ENCODE measurements at places on chromosomes 11 and 22.

DNA sequence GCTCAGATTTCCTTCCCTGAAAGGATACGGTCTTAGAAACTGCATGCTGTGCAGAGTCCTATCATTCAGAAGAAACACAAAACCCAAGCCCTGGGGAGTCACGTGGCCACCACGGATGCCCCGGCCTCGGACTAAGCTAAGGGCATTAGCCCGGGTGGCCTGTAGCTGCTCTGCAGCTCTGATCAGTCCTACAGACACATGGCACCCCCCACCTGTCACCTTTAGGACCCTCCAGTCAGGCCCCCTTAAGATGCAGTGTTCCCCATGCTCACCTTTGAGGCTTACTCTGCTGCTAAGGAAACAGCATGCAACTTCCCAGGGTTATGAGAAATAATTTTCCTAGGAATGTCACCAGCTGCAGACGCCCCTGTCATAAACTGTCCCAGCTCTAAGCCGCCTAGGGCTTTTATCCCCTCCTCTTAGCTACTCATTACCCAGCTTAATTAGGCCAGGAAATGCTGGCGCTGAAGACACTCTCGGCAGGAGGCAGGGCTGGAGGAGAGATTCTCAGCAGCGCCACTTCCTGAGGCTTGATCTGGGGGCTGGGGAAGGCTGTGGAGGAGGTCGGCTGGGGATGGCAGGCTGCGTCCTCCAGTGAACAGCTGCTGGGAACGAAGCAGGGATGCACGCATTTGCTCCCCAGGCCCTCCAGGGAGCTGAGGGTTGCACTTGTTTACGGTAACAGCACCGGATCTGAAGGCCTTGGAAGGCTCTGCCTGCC lies 47.2 kb upstream of the ADA2 start:
- DNase-seq: no peak

GRCh38 chr11:20056950-20057943 lies 103.0 kb downstream of the DBX1 start:
- no peak for DNase-seq

GRCh38 chr11:64848826-64849597 lies 4.6 kb upstream of the CDC42BPG start:
- DNase-seq: peak; percentile 51

DNA sequence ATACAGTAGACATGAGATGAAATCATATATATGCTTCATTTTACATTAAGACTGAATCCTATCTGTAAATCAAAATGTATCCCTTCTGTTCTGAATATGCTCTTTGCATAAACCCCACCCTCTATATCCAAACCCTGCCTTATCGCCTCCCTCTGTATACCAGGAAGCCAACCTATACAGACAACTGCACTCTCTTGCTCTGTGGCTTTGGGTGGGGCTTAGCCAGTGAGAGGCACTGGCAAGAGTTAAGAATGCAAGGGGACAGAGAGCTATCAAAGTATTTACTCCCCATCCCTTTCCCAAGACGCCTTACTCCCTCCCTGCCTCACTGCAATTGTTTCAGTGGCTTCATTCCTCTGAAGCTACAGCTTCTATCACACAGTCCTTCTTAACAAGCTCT lies 309.8 kb downstream of the TTC28 start:
- DNase-seq: peak; percentile 3

DNA sequence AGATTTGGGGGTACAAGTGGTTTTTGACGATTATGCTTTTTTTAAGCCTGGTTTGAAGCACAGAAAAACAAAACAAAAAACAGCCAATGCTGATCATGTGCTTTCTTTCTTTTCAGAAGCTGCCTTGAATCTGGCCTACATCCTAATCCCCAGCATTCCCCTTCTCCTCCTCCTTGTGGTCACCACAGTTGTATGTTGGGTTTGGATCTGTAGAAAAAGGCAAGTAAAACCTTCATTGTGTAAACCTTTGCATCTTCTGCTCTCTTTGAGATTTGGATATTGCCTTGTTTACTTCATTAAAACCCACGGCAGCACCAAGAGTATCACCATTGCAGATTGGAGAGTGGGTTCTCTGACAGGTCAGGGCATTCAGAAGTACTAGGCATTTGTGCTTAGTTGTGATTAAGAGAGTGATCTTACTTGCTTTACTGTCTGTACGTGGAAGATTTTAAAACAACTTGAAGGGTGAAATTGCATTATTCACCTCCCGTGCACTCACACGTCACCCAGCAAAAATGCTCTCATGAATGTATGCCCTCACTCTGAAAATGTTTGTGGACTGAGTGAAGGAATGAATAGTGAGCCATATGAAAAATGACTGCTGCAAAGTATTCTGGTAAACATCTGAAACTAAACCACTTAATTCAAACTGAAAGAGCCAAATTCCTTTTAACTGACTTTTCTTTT lies 17.0 kb downstream of the LAYN start:
- no peak for DNase-seq

- no peak for DNase-seq
These were observed 623.9 kb downstream of the OPCML start for GRCh38 chr11:132908414-132908810.

Measured in naive thymus-derived CD8-positive, alpha-beta T cell (primary cell).